ENCODE measurements at places on chromosomes 6 and 20. TPM values are rescaled to one million over a fixed set of nuclear protein-coding genes. Genes with fewer than 3 reads are reported as not detected.
A peak's percentile ranks its signal among the peaks of the same experiment; 100 is the strongest.

GRCh38 chr6:9982215-9982614 lies 432.7 kb downstream of the TFAP2A start:
- DNase-seq = no peak

- DNase-seq = no peak
Measured at GRCh38 chr20:6070829-6071695, 17.2 kb upstream of the LRRN4 start.

DNA sequence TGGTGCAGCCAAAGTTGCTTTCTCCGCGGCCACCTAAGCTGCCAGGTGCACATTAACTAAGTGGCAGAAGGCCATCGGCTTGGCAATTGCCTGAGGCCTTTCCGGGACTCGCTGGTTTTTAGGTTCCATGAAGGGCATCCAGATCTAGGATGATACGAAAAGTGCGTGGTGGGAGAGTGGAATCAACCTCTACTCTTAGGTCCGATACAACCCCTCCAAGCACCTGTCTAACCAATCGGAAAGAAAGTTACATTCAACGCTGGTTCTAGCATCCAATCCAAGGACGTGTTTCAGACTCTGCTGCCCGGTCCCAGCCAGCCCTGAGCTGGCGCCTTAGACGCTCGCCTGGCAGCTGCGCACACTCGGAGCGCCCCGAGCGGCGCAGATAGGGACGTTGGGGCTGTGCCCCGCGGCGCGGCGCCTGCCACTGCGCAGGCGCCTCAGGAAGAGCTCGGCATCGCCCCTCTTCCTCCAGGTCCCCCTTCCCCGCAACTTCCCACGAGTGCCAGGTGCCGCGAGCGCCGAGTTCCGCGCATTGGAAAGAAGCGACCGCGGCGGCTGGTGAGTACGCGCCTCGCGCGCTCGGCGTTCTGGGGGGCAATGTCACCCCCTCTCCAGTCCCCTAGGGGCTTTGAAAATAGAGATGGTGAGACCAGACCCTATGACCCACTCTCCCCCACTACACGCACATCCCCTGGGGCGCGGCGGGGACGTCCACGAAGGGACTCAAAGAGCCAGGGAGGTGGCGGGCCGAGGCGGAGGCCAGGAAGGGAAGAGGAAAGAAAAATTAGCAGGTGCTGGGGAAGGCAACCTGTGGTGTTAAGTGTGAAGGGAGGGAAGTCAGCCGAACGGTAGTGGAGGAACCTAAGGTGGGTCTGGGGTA lies at the start of gene ENPP4:
ENPP4 (plus strand) TSS at position 361 of the 883 bp plus-strand sequence. CDS start 9,595 bp downstream, outside the sequence.
- DNase-seq = peak; percentile 96

DNA sequence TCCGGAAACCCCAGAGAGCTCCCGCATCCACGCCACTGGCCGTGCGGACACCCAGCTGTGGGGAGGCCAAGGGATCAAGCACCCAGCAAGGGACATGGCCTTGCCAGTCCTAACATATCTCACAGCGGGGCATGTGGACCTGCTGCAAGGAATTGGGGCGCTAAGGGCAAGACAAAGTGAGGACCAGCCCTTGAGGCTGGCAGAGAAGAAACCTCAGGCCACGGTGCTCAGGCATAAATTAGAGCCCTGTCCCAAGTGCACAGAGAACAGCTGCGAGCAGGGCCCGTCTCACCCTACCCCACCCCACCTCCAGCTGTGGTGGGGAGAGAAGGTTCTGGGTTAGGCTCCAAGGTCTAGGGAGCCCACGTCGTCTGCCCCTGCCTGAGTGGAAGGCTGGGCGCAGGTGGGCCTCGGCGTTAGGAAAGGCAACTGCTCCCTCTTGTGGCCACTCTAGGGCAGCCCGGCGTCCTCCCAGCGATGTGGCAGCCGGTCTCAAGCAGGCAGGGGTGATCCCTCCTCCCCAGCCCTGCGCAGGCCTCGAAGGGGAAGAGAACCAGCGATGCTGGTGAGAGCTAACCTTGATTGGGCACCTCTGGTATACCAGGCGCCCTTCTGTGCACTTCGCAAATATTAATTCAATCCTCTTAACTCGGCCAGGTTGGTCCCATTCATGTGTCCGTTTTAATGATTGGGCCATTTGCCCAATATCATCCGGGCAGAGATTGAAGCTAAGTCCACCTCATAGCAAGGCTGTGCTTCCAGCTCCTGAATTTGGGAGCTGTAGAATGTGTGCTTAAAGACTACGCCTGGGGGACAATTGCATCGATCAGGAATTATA lies 235.8 kb downstream of the NFATC2 start:
- DNase-seq = peak; percentile 73

GRCh38 chr6:6722195-6722594 lies 133.7 kb downstream of the LY86 start:
- DNase-seq = no peak

GRCh38 chr6:107590378-107590777 lies 100.5 kb downstream of the SOBP start:
- DNase-seq = no peak

- DNase-seq = no peak
Measured at GRCh38 chr6:78093906-78094305, 441.1 kb downstream of the MEI4 start.

- DNase-seq = peak; percentile 51
Measured at GRCh38 chr20:18276821-18277220, 11.5 kb upstream of the ZNF133 start.

Gene TOX2
- 0.51 TPM for total RNA-seq

Gene ASXL1
- total RNA-seq = 49.1 TPM

Gene ARMC12
- total RNA-seq = 0.34 TPM

Gene PCSK2
- total RNA-seq = 18.7 TPM

Gene ETV7
- 0.38 TPM for total RNA-seq

Gene PTPRK
- 50.2 TPM for total RNA-seq

Gene GPR6
- total RNA-seq = not detected
